ENCODE measurements at places on chromosomes 3 and 15.

DNA sequence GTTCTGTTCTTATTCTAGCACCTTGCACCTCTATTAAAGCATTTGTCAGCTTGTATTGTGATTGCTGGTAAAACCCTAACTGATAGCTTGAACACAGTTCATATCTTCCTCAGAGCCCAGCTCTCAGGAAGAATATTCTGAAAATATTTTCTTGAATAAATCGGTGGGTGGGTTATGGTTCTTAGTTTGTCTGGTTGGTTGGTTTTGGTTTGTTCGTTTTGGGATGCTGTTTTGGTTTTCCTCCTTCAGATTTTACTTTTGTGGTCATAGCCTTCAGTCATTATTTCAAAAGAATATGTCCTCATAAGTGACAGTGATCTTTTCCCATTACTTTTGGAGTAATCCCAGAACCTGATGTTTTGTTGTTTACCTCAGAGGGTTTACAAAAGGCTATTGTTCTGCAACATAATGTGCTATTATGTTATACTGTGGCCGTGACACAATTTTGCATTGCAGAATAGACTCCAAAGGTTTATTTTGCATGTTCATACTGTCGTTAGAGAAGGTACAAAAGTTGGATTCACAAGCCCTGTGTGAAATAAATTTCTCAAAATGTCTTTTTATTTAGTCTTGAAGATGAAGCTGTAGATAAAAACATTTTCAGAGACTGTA, 2.7 kb upstream of the TMEM87A start:
- DNase-seq, result no peak

GRCh38 chr3:108018552-108018951, 72.3 kb downstream of the CD47 start:
- DNase-seq, result no peak

GRCh38 chr3:29889215-29889614, 608.3 kb downstream of the RBMS3 start:
- DNase-seq, result no peak

GRCh38 chr15:92361321-92362000, 32.2 kb upstream of the ST8SIA2 start:
- DNase-seq, result no peak
